CD8-positive, alpha-beta memory T cell (primary cell): ENCODE measurements at places on chromosomes 16 and 17.
A peak's percentile ranks its signal among the peaks of the same experiment; 100 is the strongest.

DNA sequence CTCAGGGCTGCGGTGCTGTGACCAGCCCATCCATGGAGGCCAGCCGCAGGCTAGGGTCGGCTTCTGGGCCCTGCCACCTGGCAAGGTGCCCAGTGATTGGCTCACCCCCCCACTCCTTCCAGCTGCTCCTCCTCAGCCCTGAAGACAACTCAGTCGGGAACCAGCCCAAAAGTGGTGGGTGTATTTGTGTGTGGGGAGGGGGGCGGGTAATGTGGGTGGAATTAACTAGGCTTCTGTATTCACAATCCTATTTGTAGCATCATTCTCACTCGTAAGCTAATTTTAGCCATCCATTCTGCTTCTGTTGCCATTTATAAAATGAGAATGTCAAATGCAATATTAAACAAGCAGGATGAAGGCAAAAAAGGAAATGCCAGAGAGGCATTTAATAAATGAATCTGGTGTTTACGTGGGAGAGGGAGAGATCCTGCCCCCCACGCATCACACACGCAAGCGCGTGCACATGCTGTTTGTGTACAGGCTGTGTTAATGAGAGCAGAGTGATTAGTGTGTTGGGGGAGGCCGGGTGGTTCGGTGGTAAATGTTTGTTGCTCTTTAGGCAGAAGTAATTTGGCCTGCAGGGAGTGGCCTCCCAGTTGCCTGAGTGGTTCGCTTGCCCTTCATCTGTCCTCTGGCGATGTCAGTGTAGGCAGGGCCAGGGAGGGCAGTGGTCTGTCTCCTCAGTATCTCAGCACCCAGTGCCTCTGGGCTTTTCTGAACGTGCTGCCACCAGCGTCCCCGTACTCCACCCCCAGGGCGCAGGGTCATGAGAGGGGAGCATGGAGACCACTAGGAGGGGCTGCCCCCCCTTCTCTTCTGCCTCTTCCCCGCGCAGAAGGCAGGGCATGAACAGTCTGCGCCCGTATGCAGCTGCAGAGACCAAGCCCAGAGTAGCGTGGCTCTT lies 140.1 kb downstream of the CCDC182 start:
- no peaks in the 10 kb centered on the region for H3K36me3 ChIP-seq
- no peaks in the 10 kb centered on the region for H3K27me3 ChIP-seq
- peak; percentile 74 for DNase-seq
- H3K4me3 ChIP-seq = peak overlapping the region; percentile 27
- peaks cover 84% of the 10 kb centered on the region for H3K4me1 ChIP-seq

DNA sequence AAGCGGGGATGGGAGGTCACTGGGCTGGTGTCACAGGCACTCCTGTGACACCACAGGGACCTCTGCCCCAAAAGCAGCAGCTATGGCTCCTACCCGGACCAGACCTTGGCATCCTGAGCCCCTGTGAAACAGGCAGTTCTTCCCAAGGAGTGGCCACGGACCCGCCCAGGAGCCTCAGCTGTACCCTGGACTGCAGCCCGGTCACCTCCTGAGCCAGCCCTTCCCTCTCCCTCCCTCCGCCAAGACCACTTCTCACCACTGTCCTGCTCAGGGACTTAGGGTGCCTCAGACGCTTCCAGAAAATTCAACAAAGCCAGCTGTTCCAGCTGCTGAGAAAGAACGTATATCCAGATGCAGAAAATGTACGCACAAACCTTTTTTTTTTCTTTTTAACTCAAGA lies 13.9 kb upstream of the NCBP3 start:
- H3K36me3 ChIP-seq = no peaks in the 10 kb centered on the region
- no peak overlapping the region for H3K27ac ChIP-seq
- no peaks in the 10 kb centered on the region for H3K4me1 ChIP-seq
- DNase-seq = no peak
- no peak overlapping the region for H3K4me3 ChIP-seq

DNA sequence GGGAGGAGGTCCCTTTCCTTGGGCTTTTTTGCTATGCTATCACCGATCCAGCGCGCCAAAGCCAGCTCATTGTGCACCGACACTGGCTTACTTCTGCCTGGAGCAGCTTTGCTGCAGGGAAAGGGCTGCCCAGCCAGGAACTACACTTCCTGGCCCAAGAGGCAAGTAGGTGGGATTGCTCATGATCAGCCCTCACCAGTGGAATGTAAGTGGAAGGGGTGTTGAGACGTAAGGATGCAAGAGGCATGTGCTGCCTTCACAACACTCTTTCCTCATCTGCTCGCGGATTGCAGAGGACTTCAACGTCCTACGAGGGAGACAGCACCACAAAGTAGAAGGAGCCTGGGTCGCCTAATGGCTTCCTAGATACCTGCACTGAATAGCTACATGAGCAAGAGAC lies 104.3 kb upstream of the FOXF1 start:
- no peak overlapping the region for H3K27ac ChIP-seq
- DNase-seq = no peak
- no peaks in the 10 kb centered on the region for H3K27me3 ChIP-seq
- H3K4me3 ChIP-seq = no peak overlapping the region

DNA sequence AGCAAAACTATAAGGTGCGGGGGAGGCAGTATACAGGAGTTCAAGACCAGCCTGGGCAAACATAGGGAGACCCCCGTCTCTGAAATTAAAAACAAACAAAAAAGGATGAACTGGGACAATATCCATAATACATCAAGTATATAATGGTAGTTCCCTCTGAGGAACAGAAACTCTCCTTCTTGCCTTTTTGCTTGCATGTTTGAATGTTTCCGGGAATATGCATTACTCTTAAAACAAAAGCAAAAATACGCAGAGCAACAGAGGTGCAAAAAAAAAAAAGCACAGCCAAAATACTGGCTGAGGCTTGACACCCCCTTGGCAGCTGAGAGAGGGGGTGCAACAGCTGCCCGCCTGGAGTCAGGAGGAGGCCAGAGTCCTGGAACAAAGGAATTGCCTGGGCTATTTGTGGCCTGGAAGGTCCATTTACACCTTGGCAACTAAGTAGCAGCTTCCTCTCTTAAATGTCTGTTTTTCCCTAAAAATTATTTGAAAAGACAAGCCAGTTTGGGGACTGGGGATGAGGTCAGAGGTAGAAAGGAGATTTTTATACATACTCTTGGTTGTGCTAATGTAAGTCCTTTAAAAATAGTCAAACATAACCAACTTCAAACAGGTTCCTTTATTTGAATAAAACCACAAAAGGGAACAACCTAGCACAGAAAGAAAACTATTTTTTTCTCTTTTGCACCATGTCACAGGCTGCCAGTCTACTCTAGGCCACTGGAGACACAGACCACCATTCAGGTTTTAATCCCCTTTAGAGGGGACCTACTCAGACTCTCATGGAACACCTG lies 19.5 kb downstream of the USP7 start:
- H3K27ac ChIP-seq = no peak overlapping the region
- no peak overlapping the region for H3K4me3 ChIP-seq
- no peaks in the 10 kb centered on the region for H3K36me3 ChIP-seq
- H3K4me1 ChIP-seq = peaks cover 98% of the 10 kb centered on the region
- no peaks in the 10 kb centered on the region for H3K27me3 ChIP-seq

- no peaks in the 10 kb centered on the region for H3K27me3 ChIP-seq
- no peaks in the 10 kb centered on the region for H3K4me1 ChIP-seq
- H3K36me3 ChIP-seq = no peaks in the 10 kb centered on the region
- no peak for DNase-seq
These were observed 7.2 kb upstream of the TNFRSF17 start for GRCh38 chr16:11957591-11958395.

- no peak overlapping the region for H3K27ac ChIP-seq
- H3K36me3 ChIP-seq = no peaks in the 10 kb centered on the region
- no peak overlapping the region for H3K4me3 ChIP-seq
- no peaks in the 10 kb centered on the region for H3K4me1 ChIP-seq
- no peak for DNase-seq
These were observed 45.1 kb upstream of the TAOK1 start for GRCh38 chr17:29345066-29345465.

DNA sequence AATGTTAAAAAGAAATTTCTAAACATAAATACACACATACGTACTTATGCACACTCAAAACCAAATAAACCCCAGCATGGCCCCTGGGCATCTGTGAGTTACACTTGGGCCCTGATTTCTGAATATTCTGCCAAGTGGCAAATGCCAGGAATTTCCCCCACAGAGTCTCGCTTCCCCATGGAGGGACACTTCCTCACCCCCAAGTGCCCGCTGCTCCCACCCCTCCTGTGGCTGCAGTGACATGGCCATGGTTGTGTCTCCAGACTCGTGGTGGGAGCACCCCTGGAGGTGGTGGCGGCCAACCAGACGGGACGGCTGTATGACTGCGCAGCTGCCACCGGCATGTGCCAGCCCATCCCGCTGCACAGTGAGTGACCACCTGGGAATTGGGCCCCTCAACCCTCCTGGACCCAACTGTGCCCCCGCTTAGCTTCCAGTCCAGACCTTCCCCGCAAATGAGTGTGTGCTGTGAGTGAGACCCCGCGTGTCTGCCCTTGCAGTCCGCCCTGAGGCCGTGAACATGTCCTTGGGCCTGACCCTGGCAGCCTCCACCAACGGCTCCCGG lies 4.0 kb downstream of the ITGAD start:
- no peak for DNase-seq
- H3K27me3 ChIP-seq = no peaks in the 10 kb centered on the region
- no peak overlapping the region for H3K27ac ChIP-seq
- no peaks in the 10 kb centered on the region for H3K36me3 ChIP-seq
- H3K4me1 ChIP-seq = peaks cover 9% of the 10 kb centered on the region

GRCh38 chr17:44219108-44219615 lies 313 bp downstream of the UBTF start:
- peak; percentile 77 for DNase-seq
- peak overlapping the region; percentile 62 for H3K27ac ChIP-seq
- peak overlapping the region; percentile 39 for H3K4me3 ChIP-seq
- H3K4me1 ChIP-seq = peaks cover 49% of the 10 kb centered on the region

GRCh38 chr16:63287401-63287800 lies 1251.2 kb upstream of the CDH8 start:
- H3K27me3 ChIP-seq = no peaks in the 10 kb centered on the region
- H3K27ac ChIP-seq = no peak overlapping the region
- no peak overlapping the region for H3K4me3 ChIP-seq
- no peaks in the 10 kb centered on the region for H3K36me3 ChIP-seq
- no peak for DNase-seq

GRCh38 chr16:11240636-11241473 lies 15.1 kb downstream of the SOCS1 start:
- H3K4me1 ChIP-seq = peaks cover 13% of the 10 kb centered on the region
- H3K36me3 ChIP-seq = no peaks in the 10 kb centered on the region
- no peak overlapping the region for H3K4me3 ChIP-seq
- no peak for DNase-seq
- H3K27me3 ChIP-seq = no peaks in the 10 kb centered on the region

DNA sequence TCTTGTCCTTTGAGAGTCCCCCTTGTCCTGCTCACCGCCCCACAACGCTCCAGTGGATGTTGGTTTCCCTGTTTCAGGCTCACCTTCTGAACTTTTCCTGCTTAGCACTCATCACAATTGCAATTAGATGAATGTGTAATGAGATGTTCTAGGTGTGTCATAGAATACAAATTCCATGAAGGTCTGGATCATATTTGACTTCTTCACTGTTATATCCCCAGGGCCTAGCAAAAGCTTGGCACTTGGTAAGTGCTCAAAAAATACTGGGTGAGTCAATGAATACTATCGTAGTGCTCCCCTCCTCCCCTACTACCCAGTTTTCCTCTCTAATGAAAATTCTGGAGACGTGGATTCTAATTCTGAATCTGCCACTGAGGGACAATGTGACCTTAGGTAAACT lies 33.1 kb downstream of the DNAH3 start:
- no peak overlapping the region for H3K27ac ChIP-seq
- DNase-seq = no peak
- H3K4me3 ChIP-seq = no peak overlapping the region
- no peaks in the 10 kb centered on the region for H3K27me3 ChIP-seq

GRCh38 chr17:79728908-79729471 lies 1.8 kb upstream of the ENPP7 start:
- no peak overlapping the region for H3K27ac ChIP-seq
- no peak for DNase-seq
- peak overlapping the region; percentile 61 for H3K4me3 ChIP-seq

- H3K27me3 ChIP-seq = no peaks in the 10 kb centered on the region
- no peaks in the 10 kb centered on the region for H3K4me1 ChIP-seq
- DNase-seq = no peak
- H3K36me3 ChIP-seq = peaks cover 23% of the 10 kb centered on the region
These were observed 9.8 kb downstream of the GEMIN4 start for GRCh38 chr17:742147-742793.

DNA sequence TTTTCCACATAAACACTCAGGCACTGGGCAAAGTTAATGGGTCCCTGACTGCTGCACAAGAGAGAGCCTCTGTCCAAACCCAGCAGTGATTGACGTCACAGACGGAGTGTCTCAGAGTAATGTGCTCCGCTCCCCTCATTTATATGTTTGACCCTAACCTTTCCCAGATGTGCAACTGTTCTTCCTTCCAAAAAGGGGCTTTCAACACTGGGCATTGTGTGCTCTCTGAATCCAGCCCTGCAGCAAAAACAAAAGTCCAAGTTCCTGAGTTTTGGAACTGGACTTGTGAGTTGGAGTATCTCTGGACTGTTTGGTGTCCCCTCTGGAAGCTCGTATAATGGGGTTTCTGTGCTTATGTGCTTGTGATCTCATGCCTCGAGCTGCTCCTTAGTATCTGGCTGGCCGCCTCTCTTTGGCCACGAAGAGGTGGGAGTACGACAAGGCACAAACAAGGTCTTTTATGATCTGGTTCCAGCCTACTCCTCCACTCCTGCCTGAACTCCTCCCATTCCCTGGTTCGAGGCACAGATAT lies 76.4 kb upstream of the SMIM36 start:
- H3K4me1 ChIP-seq = no peaks in the 10 kb centered on the region
- H3K27me3 ChIP-seq = no peaks in the 10 kb centered on the region
- no peak overlapping the region for H3K27ac ChIP-seq
- no peak for DNase-seq

GRCh38 chr16:25093208-25094061 lies 18.1 kb upstream of the LCMT1 start:
- H3K4me3 ChIP-seq = no peak overlapping the region
- DNase-seq = no peak
- H3K27ac ChIP-seq = no peak overlapping the region
- H3K27me3 ChIP-seq = no peaks in the 10 kb centered on the region
- peaks cover 15% of the 10 kb centered on the region for H3K4me1 ChIP-seq
- H3K36me3 ChIP-seq = no peaks in the 10 kb centered on the region

- DNase-seq = peak; percentile 78
- H3K36me3 ChIP-seq = no peaks in the 10 kb centered on the region
- peak within 1 kb of the TSS; percentile 77 for H3K4me3 ChIP-seq
- peak within 1 kb of the TSS; percentile 65 for H3K27ac ChIP-seq
- peaks cover 5% of the 10 kb centered on the region for H3K27me3 ChIP-seq
- peaks cover 15% of the 10 kb centered on the region for H3K4me1 ChIP-seq
These were observed at the start of gene CCDC40 for GRCh38 chr17:80035937-80036714. CCDC40 (plus strand) TSS chr17:80036642; CDS start chr17:80036663, 21 bp downstream.

DNA sequence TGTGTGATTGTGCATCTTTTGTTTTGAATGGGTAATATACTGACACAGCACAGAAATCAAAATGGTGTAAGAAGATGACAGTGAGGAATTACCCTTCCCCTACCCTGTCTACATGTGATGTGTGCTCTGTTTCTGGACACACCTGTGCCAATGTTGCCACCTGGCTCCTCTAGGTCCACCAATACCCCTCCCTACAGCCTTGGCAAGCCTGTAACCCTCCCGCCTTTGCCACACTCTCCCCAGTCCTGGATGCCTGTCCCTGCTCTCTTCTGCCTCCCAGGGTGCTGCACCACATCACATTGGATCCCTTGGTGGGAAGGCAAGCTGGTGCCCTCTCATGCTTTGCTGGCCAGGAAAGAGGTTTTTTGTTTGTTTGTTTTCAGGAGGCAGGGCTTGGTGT lies 289.5 kb upstream of the N4BP1 start:
- no peaks in the 10 kb centered on the region for H3K36me3 ChIP-seq
- H3K27ac ChIP-seq = no peak overlapping the region
- no peak overlapping the region for H3K4me3 ChIP-seq
- no peak for DNase-seq

GRCh38 chr16:27335349-27336053 lies 21.7 kb downstream of the IL4R start:
- no peak for DNase-seq
- peaks cover 8% of the 10 kb centered on the region for H3K4me1 ChIP-seq
- H3K36me3 ChIP-seq = peaks cover 39% of the 10 kb centered on the region
- no peak overlapping the region for H3K27ac ChIP-seq
- H3K27me3 ChIP-seq = no peaks in the 10 kb centered on the region
